Heart left ventricle (tissue), 16 donors: ENCODE measurements at places on chromosomes 3 and 15.
A peak's percentile ranks its signal among the peaks of the same experiment; 100 is the strongest.

DNA sequence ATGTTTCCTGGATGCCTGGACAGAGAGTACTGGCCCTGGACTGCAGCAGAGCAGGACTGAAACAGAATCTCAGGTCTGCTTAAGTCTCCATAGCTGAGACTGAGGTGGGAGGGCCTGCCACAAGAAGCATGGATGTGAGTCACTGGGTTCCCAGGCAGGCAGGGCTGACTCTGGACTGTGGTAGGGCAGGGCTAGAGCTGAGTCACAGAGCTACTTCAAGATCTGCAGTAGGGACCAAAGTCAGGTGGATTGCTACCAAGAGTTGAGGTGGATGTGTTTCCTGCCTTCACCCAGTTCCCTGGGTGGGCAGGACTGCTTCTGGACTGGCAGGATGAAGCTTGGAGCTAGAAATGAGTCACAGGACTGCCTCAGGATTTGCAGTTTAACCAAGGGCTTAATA, 282.9 kb downstream of the AGBL1 start:
- DNase-seq, result no peak

- peak; percentile 28 for DNase-seq
Measured at GRCh38 chr3:50317300-50317699, 5.2 kb downstream of the HYAL2 start.

DNA sequence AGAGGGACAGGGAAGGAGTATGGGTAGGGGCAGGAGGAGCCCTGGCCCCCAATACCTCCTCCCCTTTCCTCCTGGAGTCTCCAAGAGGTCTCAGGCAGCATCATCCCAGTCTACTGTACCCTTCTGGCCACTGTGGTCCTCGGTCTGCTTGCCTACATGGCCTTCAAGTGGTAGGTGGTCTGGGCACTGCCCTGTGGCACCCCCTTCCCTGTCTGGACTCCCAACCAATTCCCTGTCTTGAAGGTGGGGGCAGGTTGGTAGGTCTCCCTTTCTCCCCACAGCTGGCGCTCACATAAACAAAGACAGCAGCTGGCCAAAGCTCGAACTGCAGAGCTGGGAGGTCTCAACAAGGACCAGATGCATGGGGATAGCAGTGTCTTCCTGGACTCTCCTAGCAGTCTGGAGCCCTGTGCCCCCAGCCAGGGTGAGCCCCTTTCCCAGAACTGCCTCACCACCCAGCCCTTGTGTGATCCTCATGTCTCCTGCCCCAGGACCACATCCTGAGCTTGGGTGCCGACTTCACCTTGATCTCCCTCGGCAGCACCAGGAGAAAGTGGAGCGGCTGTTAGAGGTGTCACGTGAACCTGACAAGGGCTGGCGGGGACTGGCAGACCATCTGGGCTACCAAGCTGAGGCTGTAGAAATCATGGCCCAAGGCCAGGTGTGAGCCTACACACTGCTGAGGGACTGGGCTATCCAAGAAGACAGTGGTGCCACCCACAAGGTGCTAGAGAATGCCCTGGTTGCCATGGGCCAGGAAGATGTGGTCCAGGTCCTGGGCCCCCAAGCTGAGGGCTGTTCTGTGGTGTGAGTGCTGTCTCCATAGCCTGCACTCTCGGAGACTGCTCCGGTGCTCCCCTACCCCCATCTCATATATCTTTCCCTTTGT, 33.1 kb downstream of the NBEAL2 start:
- DNase-seq, result no peak

- DNase-seq, result no peak
Measured at GRCh38 chr15:27826411-27826810, 272.7 kb downstream of the OCA2 start.

GRCh38 chr15:70505936-70506912, 257.1 kb downstream of the UACA start:
- DNase-seq, result no peak
